Activated T-cell treated with anti-CD3 and anti-CD28 coated beads, Interleukin-2, amount 50 U/mL, for 72 hours (primary cell): ENCODE measurements at places on chromosomes 11 and 22.
A peak's percentile ranks its signal among the peaks of the same experiment; 100 is the strongest.

- DNase-seq, result no peak
These were observed 160.5 kb upstream of the GRK3 start for GRCh38 chr22:25403811-25404471.

DNA sequence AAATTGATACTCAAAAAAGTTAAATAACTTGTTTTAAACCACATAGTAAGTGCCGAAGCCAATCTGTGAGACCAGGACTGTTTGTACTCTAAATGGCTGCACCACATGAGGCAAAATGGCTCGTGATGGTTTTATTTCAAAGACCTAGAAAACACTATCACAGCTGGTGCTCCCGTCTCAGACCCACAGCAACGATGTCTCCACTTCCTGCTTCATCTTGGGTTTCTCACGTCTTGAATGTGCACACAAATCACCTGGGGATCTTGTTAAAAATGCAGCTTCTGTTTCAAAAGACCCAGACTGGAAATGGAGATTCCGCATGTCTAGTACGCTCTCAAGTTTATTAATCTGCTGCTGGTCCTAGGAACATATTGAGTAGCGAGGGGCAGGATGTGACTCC is 1.2 kb downstream of the CD3E start:
- DNase-seq, result no peak

DNA sequence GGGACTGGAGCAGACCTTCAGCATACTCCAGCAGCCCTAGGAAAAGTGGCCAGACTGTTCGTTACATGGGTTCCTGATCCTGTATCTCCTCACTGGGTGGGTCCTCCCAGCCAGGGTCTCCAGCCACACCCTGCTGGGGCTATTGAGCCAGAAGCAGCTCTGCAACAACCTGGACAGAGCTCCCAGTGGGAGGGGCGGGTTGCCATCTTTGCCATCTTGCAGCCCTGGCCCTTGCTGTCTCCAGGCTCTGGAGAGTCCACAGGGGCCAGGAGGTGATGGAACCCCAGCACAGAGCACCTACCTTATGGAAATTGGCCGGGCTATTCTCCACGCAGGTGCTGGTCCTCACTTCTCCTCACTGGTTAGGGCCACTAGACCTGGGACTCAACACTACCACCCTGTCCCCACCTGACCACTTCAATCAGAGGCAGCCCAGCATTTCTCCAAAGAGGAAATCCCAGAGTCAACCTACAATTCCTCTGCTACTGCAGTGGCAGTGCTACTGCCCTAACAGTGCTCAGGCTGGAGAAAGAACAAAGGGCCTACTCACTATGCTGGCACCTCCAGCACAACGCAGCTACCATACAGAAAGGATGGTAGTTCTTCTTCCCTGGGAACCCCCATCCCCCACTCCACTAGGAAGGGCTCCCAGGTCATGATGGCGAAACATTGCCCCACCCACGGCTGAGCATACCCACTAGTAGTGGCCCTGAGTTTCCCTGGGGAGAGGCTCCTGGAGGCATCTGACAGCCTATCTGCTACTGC is 290.2 kb upstream of the NCAM1 start:
- DNase-seq, result no peak

- no peak for DNase-seq
These were observed 741.4 kb downstream of the NTM start for GRCh38 chr11:132111838-132112237.

- no peak for DNase-seq
These were observed 64.7 kb downstream of the PDE2A start for GRCh38 chr11:72609476-72609875.

- no peak for DNase-seq
These were observed 21.4 kb downstream of the XRRA1 start for GRCh38 chr11:74927496-74927895.

- DNase-seq, result peak; percentile 83
These were observed at the start of gene APBB1 for GRCh38 chr11:6419009-6419631. Gene APBB1, minus strand, starts transcription at chr11:6419094. Its CDS starts 7,747 bp downstream, at chr11:6411347.

- no peak for DNase-seq
These were observed 121.2 kb upstream of the VPREB1 start for GRCh38 chr22:22123118-22123959.
